ENCODE measurements at places on chromosomes 3 and 15. TPM values are rescaled to one million over a fixed set of nuclear protein-coding genes. Genes with fewer than 3 reads are reported as not detected.

The EPHB3 gene
- 2.6 TPM for total RNA-seq

The LRRC28 gene
- 22.3 TPM for total RNA-seq

The FRMD4B gene
- total RNA-seq = 30.3 TPM

DNA sequence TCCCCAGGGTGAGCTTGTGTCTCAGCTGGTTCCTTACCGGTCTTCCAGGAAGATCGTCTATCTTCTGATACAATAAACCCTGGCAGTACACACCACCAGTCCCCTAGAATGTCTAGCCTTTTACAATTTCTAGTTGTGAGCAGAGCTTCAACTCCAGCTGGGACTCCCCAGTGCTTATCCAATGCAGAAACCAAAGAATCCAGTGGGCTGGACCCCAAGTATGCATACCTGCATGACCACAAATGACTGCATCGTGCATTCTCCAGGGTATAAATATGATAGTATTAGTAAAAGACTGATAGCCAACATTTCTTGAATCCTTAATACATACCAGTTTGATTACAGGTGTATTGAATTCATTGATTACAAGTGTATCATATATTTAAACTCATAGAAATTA is 176.0 kb downstream of the SATB1 start:
- H3K4me1 ChIP-seq = no peaks in the 10 kb centered on the region
- no peak for DNase-seq
- H3K4me3 ChIP-seq = no peak overlapping the region
- H3K36me3 ChIP-seq = no peaks in the 10 kb centered on the region
- H3K27ac ChIP-seq = no peak overlapping the region

GRCh38 chr15:57692709-57693108 is 13.8 kb upstream of the POLR2M start:
- H3K27me3 ChIP-seq = no peaks in the 10 kb centered on the region
- no peak for DNase-seq
- H3K4me3 ChIP-seq = no peak overlapping the region
- H3K36me3 ChIP-seq = no peaks in the 10 kb centered on the region
- peak overlapping the region; percentile 68 for H3K27ac ChIP-seq

DNA sequence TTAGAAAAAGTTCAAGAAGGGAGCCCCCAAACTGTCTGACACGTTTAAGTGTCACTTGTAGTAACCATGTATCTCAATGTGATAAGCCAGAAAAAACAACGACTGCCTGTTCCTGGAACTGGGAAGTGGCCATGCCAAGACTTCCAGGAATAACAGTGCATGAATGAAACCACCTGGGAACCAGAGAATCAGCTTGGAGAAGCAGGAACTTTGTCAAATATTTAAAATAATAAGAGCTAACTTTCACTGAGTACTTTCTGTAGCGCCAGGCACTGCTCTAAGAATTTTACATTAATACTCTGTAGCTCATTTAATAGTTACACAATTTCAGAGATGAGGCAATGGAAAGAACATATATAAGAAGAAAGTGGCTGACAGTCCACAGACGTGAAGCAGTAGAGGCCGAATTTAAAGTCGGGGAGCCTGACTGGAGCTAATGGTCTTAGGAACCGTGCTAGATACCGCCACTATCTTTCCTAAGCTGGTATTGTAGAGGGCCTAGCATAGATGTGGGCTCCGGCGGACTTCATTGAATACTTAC is 876 bp downstream of the PLSCR1 start:
- H3K4me1 ChIP-seq = peaks cover 48% of the 10 kb centered on the region
- H3K27me3 ChIP-seq = no peaks in the 10 kb centered on the region
- peak; percentile 60 for DNase-seq

DNA sequence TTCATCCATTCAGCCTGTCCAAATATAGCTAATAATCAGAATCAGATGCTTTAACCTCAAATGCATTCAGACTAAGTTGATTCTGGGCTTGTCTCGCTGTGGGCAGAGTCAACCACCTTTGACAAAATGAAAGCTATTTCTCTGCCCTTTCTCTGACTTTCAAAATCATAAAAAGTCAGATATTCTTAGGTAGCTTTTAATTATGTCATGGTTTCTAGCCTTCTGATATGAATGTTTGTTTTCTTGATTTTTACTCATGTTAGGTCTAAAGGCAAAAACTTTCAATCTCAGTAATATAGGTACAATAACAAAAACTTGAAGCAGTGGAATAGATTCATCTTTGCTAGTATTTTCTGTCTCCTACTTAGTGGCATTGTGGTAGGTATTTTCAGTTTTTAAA is 25.3 kb upstream of the C15orf61 start:
- no peaks in the 10 kb centered on the region for H3K36me3 ChIP-seq
- H3K27me3 ChIP-seq = no peaks in the 10 kb centered on the region
- DNase-seq = no peak
- H3K4me3 ChIP-seq = no peak overlapping the region
- no peaks in the 10 kb centered on the region for H3K4me1 ChIP-seq

DNA sequence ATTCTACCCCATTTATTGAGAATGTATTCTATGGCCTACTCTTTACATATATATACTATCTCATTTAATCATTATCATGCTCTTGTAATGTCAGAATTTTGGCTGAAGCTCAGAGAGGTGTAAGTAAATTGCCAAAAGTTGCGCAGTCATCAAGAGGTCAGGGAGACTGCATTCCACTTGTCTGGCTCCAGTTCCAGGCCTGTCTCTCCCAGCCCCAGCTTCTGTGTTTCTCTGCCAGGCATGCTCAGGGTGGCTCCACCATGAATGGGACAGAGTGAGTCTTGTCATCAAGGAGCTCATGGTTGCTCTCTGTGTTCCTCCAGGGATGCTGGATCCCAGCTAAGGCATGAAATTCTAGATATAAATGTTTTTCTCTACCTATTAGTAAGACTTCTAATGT is 635.1 kb upstream of the MDFIC2 start:
- H3K36me3 ChIP-seq = no peaks in the 10 kb centered on the region
- H3K27me3 ChIP-seq = no peaks in the 10 kb centered on the region
- H3K4me3 ChIP-seq = no peak overlapping the region
- no peak overlapping the region for H3K27ac ChIP-seq

DNA sequence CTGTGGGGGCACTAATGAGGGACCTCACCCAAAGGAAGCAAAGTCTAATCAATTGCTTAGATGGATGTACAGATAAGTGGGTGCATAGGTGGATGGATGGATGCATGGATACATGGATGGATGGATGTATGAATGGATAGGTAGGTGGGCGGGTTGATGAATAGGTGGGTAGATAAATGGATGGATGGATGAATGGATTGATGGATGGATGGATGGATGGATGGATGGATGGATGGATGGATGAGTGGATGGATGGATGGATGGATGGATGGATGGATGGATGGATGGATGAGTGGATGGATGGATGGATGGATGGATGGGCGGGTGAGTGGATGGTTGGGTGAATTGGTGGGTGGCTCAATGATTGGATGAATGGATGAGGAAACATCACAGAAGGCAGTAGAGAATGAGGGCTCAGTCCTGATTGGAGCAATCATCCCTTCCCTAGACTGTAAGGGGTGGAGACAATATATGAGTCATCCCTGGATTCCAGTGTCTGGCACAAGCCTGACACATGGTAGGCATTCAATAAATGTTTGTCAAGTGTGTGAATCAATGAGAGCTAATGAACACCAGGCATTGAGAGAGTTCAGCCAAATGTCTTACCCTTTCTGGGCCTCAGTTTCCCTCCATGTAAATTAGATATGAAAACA is 40.4 kb upstream of the PXYLP1 start:
- no peak overlapping the region for H3K27ac ChIP-seq
- H3K27me3 ChIP-seq = no peaks in the 10 kb centered on the region
- no peaks in the 10 kb centered on the region for H3K36me3 ChIP-seq
- no peak overlapping the region for H3K4me3 ChIP-seq
- peaks cover 4% of the 10 kb centered on the region for H3K4me1 ChIP-seq
- no peak for DNase-seq

- no peak for DNase-seq
- H3K27ac ChIP-seq = no peak overlapping the region
- H3K36me3 ChIP-seq = peaks cover 94% of the 10 kb centered on the region
Observed at GRCh38 chr3:9377981-9378380, 15.1 kb downstream of the THUMPD3 start.

The JAGN1 gene
- 19.4 TPM for total RNA-seq

DNA sequence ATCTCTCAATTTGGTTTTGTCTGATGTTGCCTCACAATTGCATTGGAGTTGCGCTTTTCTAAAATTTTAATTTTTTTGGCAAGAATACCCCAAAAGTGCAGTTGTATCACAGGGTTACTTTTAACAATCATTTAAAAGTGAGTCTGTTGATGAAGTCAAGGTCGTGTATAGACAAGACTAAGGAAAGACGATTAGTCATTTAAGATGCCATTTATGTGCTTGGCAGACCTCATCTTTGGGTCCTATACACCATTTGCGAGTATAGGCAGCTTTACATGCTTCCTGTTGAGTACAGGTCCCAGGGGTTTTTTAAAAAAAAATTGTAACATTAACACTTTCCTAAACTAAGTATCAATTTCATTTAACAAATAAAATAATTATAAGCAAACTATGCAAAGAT is 12.5 kb downstream of the ARNT2 start:
- H3K27me3 ChIP-seq = no peaks in the 10 kb centered on the region
- DNase-seq = no peak
- H3K36me3 ChIP-seq = no peaks in the 10 kb centered on the region
- H3K27ac ChIP-seq = no peak overlapping the region
- no peaks in the 10 kb centered on the region for H3K4me1 ChIP-seq
- H3K4me3 ChIP-seq = no peak overlapping the region

GRCh38 chr15:70081612-70082011 is 16.1 kb downstream of the TLE3 start:
- H3K27me3 ChIP-seq = no peaks in the 10 kb centered on the region
- no peak for DNase-seq
- H3K4me3 ChIP-seq = no peak overlapping the region
- H3K36me3 ChIP-seq = no peaks in the 10 kb centered on the region
- H3K4me1 ChIP-seq = peaks cover 39% of the 10 kb centered on the region
